ENCODE measurements at places on chromosomes 2 and 18. TPM values are rescaled to one million over a fixed set of nuclear protein-coding genes. Genes with fewer than 3 reads are reported as not detected.

Gene HOXD10
- polyA plus RNA-seq = 0.31 TPM

Gene PLA2R1
- polyA plus RNA-seq = 3.8 TPM

Gene LHCGR
- 1.1 TPM for polyA plus RNA-seq

Gene HSBP1L1
- 96.9 TPM for polyA plus RNA-seq

Gene MBD2
- polyA plus RNA-seq = 55.6 TPM

Gene TRABD2A
- 0.32 TPM for polyA plus RNA-seq

Gene AMER3
- polyA plus RNA-seq = not detected

Gene MTA3
- 31.7 TPM for polyA plus RNA-seq

Measured in esophagus (tissue), 2 donors.